ENCODE measurements at places on chromosomes 5 and 9. TPM values are rescaled to one million over a fixed set of nuclear protein-coding genes. Genes with fewer than 3 reads are reported as not detected.

SETD9 gene
- 20.5 TPM for total RNA-seq

C9orf85 gene
- total RNA-seq = 8.0 TPM

CCDC152 gene
- total RNA-seq = not detected

CMYA5 gene
- total RNA-seq = 0.31 TPM

AIF1L gene
- total RNA-seq = 6.0 TPM

SYK gene
- total RNA-seq = 0.28 TPM

CSF2 gene
- not detected for total RNA-seq

INIP gene
- total RNA-seq = 20.0 TPM

GRCh38 chr9:69993110-69993509 lies 50.5 kb upstream of the MAMDC2 start:
- DNase-seq = no peak

DNA sequence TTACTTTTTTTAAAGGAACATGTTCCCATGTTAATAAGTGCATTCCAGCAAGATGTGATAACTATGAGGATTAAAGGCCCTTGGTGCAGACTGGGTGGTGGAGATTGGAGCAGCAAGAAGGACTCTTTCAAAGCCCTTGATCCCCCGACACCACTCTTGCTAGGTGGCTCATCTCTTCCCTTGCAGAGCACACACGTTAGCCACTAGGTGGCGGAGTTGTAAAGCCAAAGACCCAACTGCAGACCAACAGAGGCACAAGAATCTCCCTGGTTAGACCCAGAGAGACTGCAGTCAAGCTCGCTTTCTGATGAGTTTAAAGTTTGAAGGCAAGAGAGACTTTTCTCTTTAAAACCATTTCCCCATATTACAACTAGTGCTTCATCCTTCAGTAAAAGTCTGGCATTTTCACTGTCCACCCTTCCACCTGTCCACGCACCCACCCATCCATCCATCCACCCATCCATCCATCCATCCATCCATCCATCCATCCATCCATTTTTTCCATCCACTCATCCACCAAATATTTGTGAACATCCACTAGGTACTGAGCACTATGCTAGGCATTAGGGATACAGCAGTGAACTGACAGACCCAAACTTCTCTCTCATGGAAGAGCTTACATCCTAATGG lies 226.9 kb downstream of the MSX2 start:
- peak; percentile 72 for DNase-seq

DNA sequence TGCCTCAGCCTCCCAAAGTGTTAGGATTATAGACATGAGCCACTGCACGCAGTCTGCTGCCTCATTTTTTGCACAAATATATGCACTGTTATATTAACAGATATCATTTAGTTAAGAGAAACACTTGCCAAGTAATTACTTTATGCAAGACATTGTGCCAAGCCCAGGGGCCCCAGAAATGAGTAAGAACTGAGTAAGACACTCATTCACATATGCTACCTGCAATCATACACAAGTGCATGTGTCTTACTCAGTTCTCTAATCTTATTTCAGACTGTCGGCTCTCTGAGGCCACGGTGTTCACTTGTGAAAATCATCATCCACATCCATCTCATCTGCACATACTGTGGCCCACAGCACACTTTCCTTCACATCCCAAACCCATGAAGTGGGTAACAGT lies 16.0 kb downstream of the TRAF1 start:
- DNase-seq = no peak

DNA sequence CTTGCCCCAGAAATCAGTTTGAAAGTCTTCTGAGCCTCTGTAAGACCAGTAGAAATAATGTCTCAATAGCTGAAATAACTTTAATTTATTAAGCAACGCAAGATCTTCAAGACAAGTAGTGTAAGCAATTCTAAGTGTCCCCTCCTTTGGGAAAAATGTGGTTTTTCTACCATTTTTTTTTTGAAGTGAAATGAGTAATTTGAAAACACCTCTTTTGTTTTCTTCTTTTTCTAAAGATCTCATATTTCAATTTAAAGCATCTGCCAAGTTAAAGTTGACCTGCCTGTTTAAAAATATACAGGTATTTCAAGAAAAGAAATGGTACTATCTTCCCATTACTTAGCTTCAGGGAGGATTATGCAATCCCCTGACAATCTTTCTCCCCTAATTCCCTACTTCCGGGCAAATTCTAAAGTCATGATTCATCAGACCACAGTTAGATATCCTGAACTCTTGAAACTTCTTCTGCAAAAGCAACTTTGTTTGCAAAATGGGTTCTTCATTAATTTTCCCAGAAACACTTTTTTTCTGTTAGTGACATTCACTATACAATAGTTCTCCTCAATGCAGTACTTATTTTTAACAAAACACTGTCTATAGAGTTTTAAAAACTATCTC lies 7.8 kb upstream of the ANXA1 start:
- DNase-seq = no peak

GRCh38 chr9:120510816-120511215 lies 69.2 kb downstream of the CDK5RAP2 start:
- no peak for DNase-seq

DNA sequence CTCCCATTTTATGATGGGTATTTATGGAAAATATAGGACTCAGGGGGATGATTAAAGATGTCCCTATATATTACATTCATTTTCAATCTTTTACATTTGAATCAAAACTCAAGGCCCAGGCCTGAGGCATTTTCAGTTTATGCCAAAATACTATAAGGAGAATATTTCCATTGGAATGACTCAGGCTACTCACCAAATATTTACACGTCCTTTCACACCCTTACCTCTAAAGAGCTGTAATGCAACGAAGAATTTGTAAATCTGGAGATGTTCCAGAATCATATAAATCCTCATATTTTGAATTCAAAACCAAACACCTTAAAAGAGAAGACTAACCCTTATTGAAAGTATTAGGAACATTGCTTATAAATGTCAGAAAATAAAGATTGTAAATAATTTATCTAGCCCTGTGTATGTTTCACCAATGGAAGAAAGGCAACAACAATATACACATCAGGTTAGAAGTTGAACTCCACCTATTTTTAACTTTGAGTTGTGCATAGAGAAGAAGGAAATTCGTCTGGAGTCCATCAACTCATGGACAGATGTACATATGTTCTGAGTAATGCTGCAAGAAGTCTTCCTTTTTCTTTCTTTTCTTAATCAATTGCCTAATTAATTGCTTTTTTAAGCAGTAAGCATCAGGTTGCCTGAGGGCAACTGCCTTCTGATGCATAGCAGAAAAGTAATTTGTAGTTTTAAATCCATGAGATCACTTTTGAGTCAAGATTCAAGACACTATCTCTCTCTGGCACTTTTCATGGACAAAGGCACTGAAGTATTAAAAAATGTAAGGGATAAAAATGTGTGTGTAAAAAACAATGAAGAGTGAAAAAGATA lies 579.3 kb upstream of the RGMB start:
- no peak for DNase-seq

DNA sequence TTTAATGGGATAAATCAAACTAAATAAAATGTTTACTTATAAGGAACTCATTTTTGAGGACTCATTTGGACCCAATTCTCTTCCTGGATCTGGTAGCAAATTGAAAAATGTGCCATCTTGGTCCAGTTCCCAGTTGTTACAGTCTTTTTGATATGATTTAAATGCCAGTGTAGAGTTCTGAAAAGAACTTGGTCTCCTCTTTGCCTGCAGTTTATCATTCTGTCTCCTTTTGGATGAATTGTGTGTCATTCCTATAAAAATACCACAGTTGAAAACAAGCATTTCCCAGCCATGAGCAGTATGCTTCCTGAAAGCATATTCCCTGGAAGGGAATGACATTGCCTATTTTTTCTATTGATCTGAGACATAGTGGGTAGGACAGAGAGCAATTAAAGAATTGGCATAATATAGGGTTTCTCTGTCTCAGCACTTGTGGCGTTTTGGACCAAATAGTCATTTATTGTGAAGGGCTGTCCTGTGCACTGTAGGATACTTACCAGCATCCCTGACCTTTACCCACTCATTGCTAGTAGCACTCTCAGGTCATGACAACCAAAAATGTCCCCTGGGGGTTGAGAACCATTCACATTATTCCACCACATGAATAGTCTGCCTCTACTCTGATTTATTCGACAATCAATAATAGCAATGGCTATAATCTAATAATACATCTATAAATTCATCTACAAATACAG lies 181.8 kb downstream of the NXNL2 start:
- no peak for DNase-seq

DNA sequence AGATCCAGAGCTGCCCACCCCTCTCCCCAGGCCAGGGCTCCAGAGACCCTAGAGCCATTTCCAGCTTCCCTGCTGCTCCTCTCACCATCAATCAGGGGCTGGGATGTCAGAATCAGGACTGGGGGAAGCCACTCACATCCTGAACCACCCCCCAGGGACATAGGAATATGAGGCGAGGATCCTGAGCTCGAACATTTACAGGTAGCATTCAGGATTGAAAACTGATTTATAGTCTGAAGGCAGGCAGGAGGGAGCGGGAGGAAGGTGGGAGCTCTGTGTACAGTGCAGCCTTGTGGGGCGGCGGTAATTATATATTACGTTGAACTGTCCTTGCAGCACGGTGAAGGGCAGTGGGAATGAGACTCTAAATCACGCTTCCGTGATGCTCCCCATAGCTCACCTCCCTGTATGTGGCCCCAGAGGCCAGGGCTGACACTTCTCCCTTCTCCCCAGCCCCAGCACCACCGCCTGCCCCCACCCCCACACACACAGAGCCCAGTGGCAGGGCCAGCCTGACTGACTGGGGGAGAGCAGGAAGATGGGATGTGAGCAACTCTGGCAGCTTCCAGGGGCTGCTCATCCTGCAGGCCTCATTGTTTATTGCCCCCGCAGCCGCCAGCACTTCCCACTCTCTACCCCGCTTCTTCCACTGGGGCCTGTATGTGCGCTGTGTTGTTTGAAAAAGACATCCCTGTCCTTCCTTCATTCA lies 76.0 kb upstream of the HSPA9 start:
- DNase-seq = no peak

DNA sequence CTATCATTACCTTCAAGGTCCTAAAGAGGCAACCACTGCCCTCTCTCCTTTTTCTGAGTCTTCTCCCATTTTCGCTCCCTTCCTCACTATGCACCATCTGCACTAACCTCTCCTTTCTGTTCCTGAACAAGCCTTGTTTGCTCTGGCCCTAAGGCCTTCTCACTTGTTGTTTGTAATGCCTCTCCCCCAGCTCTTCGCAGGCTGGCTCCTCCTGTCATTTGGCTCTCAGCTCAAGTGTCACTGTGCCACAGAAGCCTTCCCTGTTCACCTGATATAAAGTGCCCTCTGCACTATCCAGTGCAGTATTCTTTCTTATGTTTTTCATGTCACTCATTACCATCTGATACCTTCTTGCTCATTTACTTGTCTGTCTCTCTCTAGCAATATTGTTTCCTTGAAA lies 303.7 kb downstream of the KCNN2 start:
- DNase-seq = no peak

DNA sequence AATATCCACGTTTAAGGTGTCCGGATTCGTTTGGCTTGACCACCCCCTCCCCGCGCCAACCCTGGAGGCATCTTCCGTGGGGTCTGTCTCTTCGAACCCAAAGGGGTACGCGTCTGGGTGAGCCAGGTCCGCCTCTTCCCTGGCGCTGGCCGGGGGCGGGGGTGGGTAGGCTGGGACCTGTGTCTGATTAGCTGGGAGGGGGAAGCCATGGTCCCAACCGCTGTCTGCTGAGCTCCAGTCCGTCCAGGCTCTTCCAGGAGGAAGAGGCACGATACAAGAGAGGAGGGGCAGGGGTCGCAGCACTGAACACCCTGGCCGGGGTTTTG lies at the start of gene LVRN:
LVRN (plus strand) TSS at position 237 of the 326 bp plus-strand sequence. CDS start 143 bp downstream, outside the sequence.
- no peak for DNase-seq

DNA sequence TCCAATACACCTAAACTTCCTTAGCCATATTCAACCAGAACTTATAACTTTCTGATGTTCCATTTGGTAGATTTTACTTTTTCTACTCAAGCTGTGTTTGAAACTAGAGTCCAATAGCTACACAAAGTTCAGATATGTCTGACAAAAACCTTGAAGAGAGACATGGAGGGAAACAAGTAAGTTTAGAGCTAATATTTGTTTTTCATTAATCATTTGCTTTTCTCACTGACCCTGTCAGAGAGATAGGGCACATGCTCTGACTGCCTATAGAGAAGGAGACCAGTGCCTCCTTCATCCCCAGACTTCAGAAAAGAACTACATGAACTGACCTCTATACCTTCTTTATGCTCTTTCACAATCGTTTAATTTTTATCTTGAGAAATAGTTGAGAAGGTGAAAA lies 157.0 kb upstream of the PPP1R2B start:
- no peak for DNase-seq

GRCh38 chr9:125746774-125747052 lies 460 bp upstream of the PBX3 start:
- DNase-seq = no peak

GRCh38 chr5:9105851-9106250 lies 440.0 kb downstream of the SEMA5A start:
- DNase-seq = no peak

GRCh38 chr5:96776621-96777020 lies 31.1 kb downstream of the ERAP1 start:
- DNase-seq = no peak

DNA sequence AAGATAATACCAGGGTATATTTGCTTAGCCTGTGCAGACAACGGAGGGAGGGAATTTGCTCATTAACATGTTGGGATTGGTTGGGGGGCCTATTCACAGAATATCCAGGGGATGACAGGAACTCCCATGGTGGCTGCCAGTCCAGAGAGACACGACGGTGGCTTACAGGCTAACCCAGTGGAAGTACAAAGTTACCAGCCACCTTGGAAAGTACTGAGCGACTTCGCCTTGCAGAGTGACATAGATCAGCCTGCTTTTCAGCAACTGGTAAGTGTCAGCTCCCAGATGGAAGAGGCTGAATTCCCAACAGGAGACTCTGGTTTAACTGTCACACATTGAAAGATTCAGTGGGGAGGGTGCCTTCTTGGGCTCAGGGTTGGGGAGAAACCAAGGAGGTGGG lies 7.9 kb downstream of the ISL1 start:
- DNase-seq = no peak

DNA sequence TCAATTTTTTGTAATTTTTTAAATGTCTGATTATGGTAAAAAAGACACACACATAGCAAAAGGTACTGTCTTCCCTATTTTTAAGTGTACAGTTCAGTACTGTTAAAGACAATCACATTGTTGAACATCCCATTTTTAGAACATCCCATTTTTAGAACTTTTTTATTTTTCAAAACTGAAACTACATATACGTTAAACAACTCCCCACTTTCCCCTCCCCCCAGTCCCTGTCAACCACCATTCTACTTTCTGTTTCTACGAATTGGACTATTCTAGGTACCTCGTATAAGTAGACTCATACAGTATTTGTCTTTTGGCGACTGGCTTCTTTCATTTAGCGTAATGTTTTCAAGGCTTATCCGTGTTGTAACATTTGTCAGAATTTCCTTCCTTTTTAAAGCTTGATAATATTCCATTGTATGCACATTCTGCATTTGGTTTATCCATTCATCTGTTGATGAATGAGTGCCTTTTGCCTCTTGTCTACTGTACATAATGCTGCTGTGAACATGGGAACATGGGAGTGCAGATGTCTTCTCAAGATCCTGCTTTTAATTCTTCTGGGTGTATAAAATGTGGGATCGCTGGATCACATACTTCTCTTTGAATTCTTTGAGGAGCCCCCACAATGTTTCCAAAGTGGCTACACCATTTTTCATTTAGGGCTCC lies 154.0 kb downstream of the PIK3R1 start:
- DNase-seq = no peak
